Left colon (tissue), 2 donors: ENCODE measurements at places on chromosomes 13 and 19.

DNA sequence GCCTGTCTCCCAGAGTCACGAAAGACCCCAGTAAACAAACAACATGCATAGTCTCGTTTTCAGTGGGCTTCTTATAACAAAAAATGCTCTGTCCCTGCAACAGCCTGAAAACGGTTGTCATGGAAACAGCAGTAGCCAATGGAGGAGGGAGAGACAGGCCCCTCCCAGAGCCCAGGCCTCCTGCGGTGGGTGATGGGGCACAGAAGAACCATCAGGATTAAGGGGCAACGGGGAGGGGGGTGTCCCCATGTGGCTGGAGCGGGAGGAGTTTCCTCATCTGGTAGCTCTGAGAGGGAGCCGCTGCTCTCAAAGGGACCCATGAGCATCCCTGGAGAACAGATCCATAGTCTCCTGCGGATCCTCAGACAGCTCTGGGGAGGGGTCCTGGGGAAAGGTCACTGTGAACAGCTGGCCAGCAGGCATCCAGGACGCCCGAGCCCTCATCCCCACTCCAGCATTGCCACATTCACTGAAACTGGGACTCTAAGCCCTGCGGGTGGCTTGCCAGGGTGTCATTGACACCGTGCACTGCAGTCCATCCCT is 37.5 kb upstream of the PNMA8B start:
- no peak for DNase-seq

DNA sequence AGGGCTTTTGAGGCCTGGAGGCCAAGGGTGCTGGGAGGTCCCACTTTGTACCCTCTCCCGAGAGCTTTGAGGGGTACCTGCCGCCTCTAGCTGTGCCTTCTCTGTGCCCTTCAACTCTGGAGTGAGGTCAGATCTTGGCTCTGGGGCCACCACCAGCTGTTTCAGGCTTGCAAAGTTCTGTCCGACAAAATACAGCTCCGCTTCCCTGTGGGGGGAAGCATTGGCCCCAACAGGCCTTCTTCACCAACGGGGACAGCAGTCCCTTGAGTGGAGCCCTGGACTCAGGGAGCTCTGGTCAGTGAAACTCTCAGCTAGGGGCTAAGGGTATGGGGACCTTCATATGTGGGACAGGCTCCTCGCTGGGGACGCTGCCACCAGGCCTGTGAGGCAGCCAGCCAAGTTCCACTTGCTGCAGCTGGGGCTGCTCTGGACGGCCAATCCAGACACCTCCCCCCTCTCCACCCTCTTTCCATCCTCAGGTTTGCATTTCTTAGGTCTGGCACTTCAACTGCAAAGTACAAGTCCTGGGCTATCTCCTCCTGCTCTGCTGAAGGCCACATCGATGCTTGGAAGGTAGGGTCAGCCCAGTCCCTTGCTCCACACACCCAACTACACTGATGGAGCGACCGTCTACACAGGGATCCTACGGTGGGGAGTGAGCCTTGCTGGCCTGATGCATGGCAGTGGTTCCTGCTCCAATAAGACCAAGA is 46.8 kb downstream of the C13orf46 start:
- DNase-seq: peak; percentile 15

- no peak for DNase-seq
These were observed 251.8 kb downstream of the UQCRFS1 start for GRCh38 chr19:28960986-28961705.

- no peak for DNase-seq
These were observed 112.2 kb downstream of the FGF14 start for GRCh38 chr13:102289606-102290005.

GRCh38 chr13:36445278-36445677 is 13.0 kb downstream of the CCNA1 start:
- DNase-seq: no peak

- no peak for DNase-seq
These were observed 199.9 kb downstream of the LHFPL6 start for GRCh38 chr13:39403106-39403505.

GRCh38 chr13:26601669-26602068 is 44.2 kb downstream of the WASF3 start:
- DNase-seq: no peak

- no peak for DNase-seq
These were observed 12.5 kb downstream of the GJB6 start for GRCh38 chr13:20219577-20219976.

DNA sequence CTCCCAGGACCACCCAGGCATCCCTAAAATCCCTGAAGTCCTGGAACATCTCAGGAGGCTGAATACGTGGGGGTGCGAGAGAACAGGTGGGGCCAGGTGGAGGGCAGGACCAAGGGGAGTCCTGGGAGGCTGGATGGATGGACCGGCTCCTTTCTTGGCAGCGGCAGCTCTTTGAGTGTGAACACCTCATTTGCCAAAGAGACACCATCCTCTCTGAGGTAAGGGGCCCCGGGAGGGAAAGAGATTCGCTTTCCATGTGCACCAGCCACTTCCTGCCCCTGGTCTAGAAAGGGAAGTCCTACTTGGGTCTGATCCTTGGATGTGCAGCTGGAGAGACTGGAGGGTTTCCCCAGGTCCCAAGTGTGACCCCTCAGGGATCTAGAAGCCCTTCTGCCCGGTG is 16.2 kb downstream of the PTH2 start:
- DNase-seq: no peak

GRCh38 chr13:46176756-46177155 is 5.2 kb downstream of the LCP1 start:
- DNase-seq: no peak

DNA sequence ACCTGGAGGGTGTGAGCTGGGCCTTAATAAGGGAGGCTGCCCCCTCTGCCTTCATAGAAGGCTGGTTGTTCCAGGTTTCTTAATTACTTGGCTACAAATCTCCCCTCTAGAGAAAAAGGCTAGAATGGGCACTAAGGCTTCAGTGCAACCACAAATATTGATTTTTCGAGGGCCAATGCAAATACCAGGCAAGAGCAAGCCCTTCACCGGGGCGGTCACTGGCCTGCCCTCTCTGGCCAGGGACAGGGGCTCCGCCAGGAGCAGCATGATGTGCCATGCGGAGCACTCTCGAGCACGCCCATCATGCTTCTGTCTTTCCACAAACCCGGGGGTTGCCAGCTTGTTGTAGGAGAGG is 127.8 kb upstream of the SPACA7 start:
- no peak for DNase-seq

DNA sequence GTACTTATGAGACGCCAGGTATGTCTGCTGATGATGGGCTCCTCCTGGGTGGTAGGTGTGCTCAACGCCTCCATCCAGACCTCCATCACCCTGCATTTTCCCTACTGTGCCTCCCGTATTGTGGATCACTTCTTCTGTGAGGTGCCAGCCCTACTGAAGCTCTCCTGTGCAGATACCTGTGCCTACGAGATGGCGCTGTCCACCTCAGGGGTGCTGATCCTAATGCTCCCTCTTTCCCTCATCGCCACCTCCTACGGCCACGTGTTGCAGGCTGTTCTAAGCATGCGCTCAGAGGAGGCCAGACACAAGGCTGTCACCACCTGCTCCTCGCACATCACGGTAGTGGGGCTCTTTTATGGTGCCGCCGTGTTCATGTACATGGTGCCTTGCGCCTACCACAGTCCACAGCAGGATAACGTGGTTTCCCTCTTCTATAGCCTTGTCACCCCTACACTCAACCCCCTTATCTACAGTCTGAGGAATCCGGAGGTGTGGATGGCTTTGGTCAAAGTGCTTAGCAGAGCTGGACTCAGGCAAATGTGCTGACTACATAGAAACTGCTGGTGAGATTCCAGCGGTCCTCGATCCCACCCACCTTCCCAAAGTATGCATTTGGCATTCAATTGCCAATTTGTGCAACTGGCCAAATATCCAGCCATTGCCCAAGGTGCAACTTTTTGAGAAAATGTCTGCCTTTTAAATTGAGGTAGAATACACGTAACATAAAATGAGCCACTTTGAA is 10.2 kb downstream of the OR2Z1 start:
- no peak for DNase-seq
